Smooth muscle cell of the coronary artery (primary cell): ENCODE measurements at places on chromosomes 6 and 20. TPM values are rescaled to one million over a fixed set of nuclear protein-coding genes. Genes with fewer than 3 reads are reported as not detected.

Gene SLC17A9
- total RNA-seq = 2.5 and 20.9 TPM in 2 replicates

Gene RIMS1
- 3.2 and 3.5 TPM in 2 replicates for total RNA-seq

Gene ARFGEF3
- under 0.01 and 0.08 TPM in 2 replicates for total RNA-seq

Gene PNISR
- total RNA-seq = 37.7 and 39.1 TPM in 2 replicates

Gene REM1
- 0.15 TPM in 1 of 2 replicates, not detected in the other for total RNA-seq

Gene TFAP2D
- 0.98 TPM in 1 of 2 replicates, not detected in the other for total RNA-seq

Gene CARMIL1
- total RNA-seq = 11.4 and 15.0 TPM in 2 replicates

Gene COL9A3
- total RNA-seq = 0.30 TPM in 1 of 2 replicates, not detected in the other

Gene RSPO3
- total RNA-seq = 0.08 and 26.9 TPM in 2 replicates

Gene LRRN4
- under 0.01 TPM in 1 of 2 replicates, not detected in the other for total RNA-seq

Gene OPRM1
- total RNA-seq = not detected in 2 replicates

Gene PCMTD2
- 33.0 and 41.3 TPM in 2 replicates for total RNA-seq

Gene ANKRD66
- not detected in 2 replicates for total RNA-seq

Gene KCNG1
- total RNA-seq = 4.1 and 6.8 TPM in 2 replicates

Gene SNTA1
- total RNA-seq = 27.0 and 40.6 TPM in 2 replicates

Gene HIVEP1
- 5.1 and 17.7 TPM in 2 replicates for total RNA-seq

Gene APCDD1L
- 2.5 and 26.5 TPM in 2 replicates for total RNA-seq

Gene CLVS2
- total RNA-seq = not detected in 2 replicates

Gene SUMO4
- total RNA-seq = 0.70 and 1.1 TPM in 2 replicates

Gene ISM1
- 1.3 TPM in 1 of 2 replicates, not detected in the other for total RNA-seq

Gene YWHAB
- 46.0 and 80.0 TPM in 2 replicates for total RNA-seq

Gene NMBR
- total RNA-seq = not detected in 2 replicates

Gene SIRPG
- total RNA-seq = not detected in 2 replicates

Gene NKX2-2
- total RNA-seq = not detected in 2 replicates

Gene TGM2
- total RNA-seq = 12.4 and 598 TPM in 2 replicates

Gene RPRD1B
- 8.4 and 12.2 TPM in 2 replicates for total RNA-seq

Gene BANF2
- not detected in 2 replicates for total RNA-seq

Gene FOXA2
- total RNA-seq = not detected in 2 replicates

Gene CTSZ
- total RNA-seq = 280 and 325 TPM in 2 replicates

Gene CCN6
- not detected in 2 replicates for total RNA-seq

Gene MUC22
- total RNA-seq = not detected in 2 replicates

Gene SAMD3
- total RNA-seq = 8.5 and 19.0 TPM in 2 replicates

Gene PACSIN1
- total RNA-seq = not detected in 2 replicates

Gene B3GALT4
- total RNA-seq = 2.6 and 5.0 TPM in 2 replicates

Gene LKAAEAR1
- not detected in 2 replicates for total RNA-seq

Gene ROS1
- total RNA-seq = under 0.01 TPM in 2 replicates

Gene ROMO1
- total RNA-seq = 254 and 437 TPM in 2 replicates

Gene C6orf58
- total RNA-seq = not detected in 2 replicates

Gene SDCBP2
- 0.35 and 1.8 TPM in 2 replicates for total RNA-seq

Gene C6orf132
- total RNA-seq = 0.12 and 0.75 TPM in 2 replicates

Gene GTF2H4
- 8.4 and 11.7 TPM in 2 replicates for total RNA-seq

Gene SPEF1
- total RNA-seq = 0.08 and 0.12 TPM in 2 replicates

Gene VWA7
- 0.15 and 0.23 TPM in 2 replicates for total RNA-seq

Gene SNRNP48
- 8.8 and 24.5 TPM in 2 replicates for total RNA-seq

Gene SIM1
- total RNA-seq = 1.6 TPM in 1 of 2 replicates, not detected in the other

Gene TAGAP
- total RNA-seq = not detected in 2 replicates

Gene SASH1
- 50.9 and 85.2 TPM in 2 replicates for total RNA-seq
